ENCODE measurements at places on chromosomes 2 and 18. TPM values are rescaled to one million over a fixed set of nuclear protein-coding genes. Genes with fewer than 3 reads are reported as not detected.
A peak's percentile ranks its signal among the peaks of the same experiment; 100 is the strongest.

GRCh38 chr18:48133671-48134251 lies 203.3 kb upstream of the SMAD2 start:
- H3K27me3 ChIP-seq = peaks cover 77% of the 10 kb centered on the region
- DNase-seq = no peak
- no peaks in the 10 kb centered on the region for H3K36me3 ChIP-seq
- no peak overlapping the region for H3K4me3 ChIP-seq
- peaks cover 5% of the 10 kb centered on the region for H3K4me1 ChIP-seq

The DLX2 gene
- total RNA-seq = 22.6 TPM

DNA sequence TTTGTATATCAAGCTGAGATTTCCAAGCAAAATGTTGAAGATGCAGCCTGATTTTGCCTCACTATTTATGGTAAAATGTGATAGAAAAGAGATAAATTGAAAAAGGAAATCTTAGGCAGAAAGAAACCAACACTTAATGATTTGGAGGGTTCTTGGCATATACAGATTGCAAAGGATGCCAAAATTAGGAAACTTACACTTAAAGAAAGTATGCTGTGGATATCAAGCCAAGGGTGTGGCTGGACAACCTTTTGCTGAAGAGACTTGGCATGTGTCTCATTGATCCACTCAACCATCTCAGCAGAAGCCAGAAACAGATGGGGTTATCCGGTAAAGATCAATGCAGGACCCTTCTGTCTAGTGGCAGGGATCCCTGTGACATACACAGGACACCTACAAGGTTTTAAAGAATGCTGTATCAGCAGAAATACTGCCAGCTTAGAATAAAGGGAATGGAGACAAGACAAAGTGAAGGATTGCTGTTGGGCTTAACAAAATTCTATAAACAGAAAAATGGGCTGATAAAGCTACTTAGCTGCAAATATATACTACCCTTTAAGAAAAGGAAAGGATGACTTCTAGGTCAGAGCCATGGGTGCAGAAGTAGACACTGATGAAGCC lies 107.3 kb upstream of the CYP26B1 start:
- peaks cover 6% of the 10 kb centered on the region for H3K36me3 ChIP-seq
- no peak overlapping the region for H3K27ac ChIP-seq
- H3K4me1 ChIP-seq = no peaks in the 10 kb centered on the region

DNA sequence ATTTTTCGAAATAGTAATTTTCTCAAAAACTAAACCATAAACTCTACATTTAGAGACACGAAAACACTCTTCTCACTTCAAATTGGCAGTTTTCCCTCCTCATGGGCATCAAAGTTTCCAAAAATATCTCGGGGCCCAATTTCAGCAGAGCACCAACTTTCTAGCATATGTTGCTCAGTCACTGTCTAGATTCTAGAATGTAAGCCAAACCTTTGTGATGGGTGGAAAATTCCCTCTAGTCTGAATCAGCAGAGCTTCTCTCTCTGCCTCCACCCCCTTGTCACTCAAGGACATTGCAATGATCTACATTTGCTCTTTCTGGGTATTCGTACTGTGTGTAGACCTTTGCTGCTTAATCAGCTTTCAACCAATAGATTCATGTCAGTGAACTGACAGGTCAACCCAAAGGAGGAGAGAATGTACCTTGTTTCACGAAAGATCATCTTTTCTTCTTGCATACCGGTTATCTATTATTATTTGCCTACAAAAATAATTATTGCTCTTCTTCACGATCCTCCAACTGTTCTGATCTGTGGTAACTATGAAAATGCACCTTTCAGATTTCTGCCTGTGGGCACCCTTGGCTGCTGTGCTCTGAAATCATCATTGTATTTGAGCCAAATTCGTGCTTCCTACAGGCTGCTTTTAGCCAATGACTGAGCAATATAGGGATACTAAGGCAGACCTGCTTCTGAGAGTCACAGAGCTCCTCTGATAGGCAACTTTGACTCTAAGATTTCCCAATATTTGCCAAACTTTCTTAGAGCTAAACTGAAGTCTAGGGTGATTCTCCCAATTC lies 38.7 kb upstream of the GLS start:
- H3K4me1 ChIP-seq = peaks cover 5% of the 10 kb centered on the region
- no peaks in the 10 kb centered on the region for H3K27me3 ChIP-seq
- no peak overlapping the region for H3K27ac ChIP-seq
- DNase-seq = no peak
- H3K36me3 ChIP-seq = no peaks in the 10 kb centered on the region

DNA sequence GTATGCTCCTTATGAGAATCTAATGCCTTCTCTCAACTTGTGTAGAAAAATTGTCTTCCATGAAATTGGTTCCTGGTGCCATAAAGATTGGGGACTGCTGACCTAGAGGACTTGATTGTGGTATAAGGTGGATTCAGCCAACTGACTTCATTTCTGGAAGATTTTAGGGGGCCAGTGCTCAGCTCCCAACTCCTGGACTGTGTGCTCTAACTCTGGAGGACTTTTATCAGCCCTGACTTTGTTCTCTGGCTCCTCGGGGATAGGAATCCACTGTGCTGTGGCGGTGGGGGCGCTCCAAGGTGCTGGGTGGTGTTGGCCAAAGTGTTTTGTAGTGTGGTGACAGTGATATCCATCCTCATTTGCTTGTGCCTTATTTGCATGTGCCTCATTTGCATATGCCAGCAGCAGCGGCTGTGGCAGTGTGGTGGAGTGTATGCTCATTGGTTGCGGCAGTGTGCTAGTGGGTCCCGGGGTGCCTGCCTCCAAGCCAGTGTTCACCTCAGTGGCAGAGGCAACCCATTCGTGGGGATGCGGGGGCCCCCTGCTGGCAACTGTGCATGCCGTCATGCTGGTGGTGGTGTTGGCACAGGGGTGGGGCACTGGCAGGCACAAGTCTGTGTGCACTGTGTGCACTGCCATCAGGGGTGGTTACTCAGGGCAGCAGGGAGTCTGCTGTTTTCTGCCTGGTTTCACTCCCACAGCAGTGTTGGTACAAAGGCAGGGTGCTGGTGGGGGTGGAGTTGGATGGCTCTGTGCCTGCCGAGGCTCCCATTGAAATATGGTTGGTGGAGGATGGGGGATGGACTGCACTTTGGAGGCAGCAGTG lies 19.6 kb downstream of the EHBP1 start:
- no peak for DNase-seq
- no peak overlapping the region for H3K27ac ChIP-seq
- H3K4me1 ChIP-seq = peaks cover 4% of the 10 kb centered on the region
- H3K36me3 ChIP-seq = peaks cover 21% of the 10 kb centered on the region
- H3K4me3 ChIP-seq = no peak overlapping the region
- H3K27me3 ChIP-seq = no peaks in the 10 kb centered on the region

GRCh38 chr18:41965634-41966255 lies 10.7 kb downstream of the PIK3C3 start:
- no peaks in the 10 kb centered on the region for H3K27me3 ChIP-seq
- no peak for DNase-seq
- no peaks in the 10 kb centered on the region for H3K36me3 ChIP-seq
- no peaks in the 10 kb centered on the region for H3K4me1 ChIP-seq
- H3K4me3 ChIP-seq = no peak overlapping the region
- H3K27ac ChIP-seq = no peak overlapping the region

The GAD1 gene
- total RNA-seq = 0.39 TPM

The GPR75 gene
- total RNA-seq = 4.7 TPM

The DTNB gene
- total RNA-seq = 28.9 TPM

DNA sequence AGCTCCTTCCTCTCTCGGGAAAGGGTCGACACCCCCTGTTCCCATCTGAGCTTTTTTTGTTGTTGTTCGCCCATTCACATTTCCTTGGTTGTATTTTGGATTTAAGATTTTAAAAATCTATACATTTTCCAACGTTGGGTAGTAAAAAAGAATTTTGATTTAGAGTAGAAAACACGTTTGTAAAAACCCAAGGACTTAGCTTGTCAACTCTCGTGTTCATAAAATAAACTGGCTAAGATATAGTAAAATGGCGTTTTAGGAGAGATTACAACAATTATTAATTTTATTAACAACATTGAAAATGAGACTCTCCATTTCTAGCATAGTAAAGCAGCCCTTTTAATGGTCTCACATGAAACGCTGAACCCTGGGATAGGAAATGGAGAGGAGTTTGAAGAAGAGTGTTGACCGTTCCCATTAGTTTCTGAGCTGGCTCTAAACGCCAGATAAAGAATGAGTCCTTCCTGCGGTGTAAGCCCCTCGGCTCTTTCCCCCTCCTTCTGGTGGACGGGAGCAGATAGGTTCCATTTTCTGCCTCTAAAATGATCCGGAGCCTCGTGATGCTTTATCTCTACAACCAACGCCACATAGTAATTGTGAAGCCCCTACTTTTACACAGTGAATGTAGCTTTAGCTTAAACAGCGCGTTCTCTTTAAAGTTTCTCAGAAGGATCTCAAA lies 24.0 kb upstream of the ZNF516 start:
- no peaks in the 10 kb centered on the region for H3K27me3 ChIP-seq
- no peaks in the 10 kb centered on the region for H3K36me3 ChIP-seq
- H3K4me1 ChIP-seq = peaks cover 51% of the 10 kb centered on the region

The TDRD15 gene
- not detected for total RNA-seq

DNA sequence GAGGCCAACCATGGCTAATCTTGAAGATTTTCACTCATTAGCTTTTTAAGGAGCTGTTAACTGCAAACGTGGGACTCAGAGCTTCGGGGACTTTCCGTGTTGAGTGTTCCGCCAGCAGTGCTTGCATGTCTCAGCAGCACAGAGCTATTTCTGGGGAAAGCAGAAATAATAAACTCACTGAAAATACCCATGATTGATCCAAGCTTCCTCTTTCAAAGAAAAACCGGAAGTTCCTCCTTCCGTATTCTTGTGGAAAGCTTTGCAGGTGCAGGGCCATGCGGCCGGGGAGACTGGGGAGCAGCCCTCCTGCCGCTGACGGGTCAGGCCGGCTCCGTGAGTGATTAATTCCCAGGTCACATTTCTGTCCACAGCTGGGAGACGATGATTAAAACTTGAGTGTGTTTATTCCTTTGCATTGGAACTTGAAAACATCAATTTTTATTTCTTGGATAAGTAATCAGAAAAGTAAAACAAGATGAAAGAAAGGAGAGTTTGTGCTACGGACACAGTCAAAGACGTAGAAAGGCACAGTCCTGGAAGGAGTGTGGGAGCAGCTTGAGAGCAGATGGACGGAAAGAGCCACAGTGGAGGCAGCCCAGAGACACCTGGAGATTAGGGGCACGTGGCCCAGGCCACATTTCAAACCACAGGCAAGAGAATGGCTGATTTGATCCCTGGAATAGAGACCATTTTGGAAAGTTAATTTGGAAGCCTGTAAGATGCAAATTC lies 54.2 kb upstream of the CTDP1 start:
- H3K36me3 ChIP-seq = no peaks in the 10 kb centered on the region
- no peak overlapping the region for H3K4me3 ChIP-seq
- no peaks in the 10 kb centered on the region for H3K27me3 ChIP-seq

GRCh38 chr18:59853380-59853779 lies 46.4 kb upstream of the PMAIP1 start:
- H3K27me3 ChIP-seq = peaks cover 6% of the 10 kb centered on the region
- no peak overlapping the region for H3K4me3 ChIP-seq
- no peaks in the 10 kb centered on the region for H3K36me3 ChIP-seq
- no peak overlapping the region for H3K27ac ChIP-seq

- no peak overlapping the region for H3K27ac ChIP-seq
- H3K4me1 ChIP-seq = peaks cover 53% of the 10 kb centered on the region
- no peak for DNase-seq
- H3K36me3 ChIP-seq = no peaks in the 10 kb centered on the region
Observed at GRCh38 chr2:96409820-96410164, 74.2 kb downstream of the NCAPH start.

The FAM237A gene
- not detected for total RNA-seq

GRCh38 chr2:104620801-104621200 lies 233.1 kb upstream of the POU3F3 start:
- H3K36me3 ChIP-seq = no peaks in the 10 kb centered on the region
- H3K4me3 ChIP-seq = no peak overlapping the region
- no peak overlapping the region for H3K27ac ChIP-seq
- no peaks in the 10 kb centered on the region for H3K4me1 ChIP-seq
- no peaks in the 10 kb centered on the region for H3K27me3 ChIP-seq

The RPE gene
- total RNA-seq = 59.8 TPM

DNA sequence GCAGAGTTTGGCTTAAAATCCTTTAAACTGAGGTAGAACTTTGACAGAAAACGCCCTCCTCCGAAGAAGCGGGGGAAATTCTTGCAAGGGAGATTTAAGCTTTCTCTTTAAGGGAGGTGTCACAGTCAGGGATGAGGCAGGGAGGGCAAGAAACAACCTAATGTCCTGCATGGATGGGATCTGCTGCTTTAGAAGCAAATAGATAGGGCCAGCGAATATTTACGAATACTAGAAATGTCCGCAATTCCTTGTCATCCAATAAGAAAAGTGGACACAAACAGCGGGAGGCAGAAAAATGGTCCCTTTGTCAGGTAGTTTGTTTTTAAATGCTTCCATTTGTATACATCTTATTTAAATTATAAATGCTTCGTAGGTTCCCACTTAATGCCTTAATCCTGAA lies 12.0 kb downstream of the MEIS1 start:
- no peak for DNase-seq
- peaks cover 51% of the 10 kb centered on the region for H3K4me1 ChIP-seq
- H3K36me3 ChIP-seq = peaks cover 10% of the 10 kb centered on the region
- H3K27me3 ChIP-seq = peaks cover 57% of the 10 kb centered on the region
- H3K27ac ChIP-seq = peak overlapping the region; percentile 79

DNA sequence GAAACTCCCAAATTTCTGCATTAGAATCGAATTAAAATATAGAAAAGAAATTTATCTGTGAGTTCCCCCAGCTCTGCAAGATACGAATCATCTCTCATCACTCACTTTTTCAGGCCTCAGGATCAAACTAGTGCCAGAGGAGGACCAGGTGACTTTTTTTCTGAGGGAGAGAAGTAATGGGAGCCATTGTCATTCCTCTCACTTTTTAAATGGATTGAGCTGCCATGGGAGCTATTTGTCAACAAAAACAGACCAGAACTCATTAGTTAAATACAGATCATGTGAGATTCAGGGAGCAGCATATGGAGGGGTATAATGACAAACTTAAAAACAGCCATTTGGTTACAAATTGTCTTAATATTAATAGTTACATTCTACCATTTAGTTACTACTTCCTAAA lies 594.4 kb downstream of the DPP10 start:
- no peaks in the 10 kb centered on the region for H3K27me3 ChIP-seq
- H3K27ac ChIP-seq = no peak overlapping the region
- no peaks in the 10 kb centered on the region for H3K4me1 ChIP-seq
- no peak for DNase-seq

The MRPS5 gene
- 60.7 TPM for total RNA-seq

- H3K4me1 ChIP-seq = peaks cover 31% of the 10 kb centered on the region
- H3K27ac ChIP-seq = peak overlapping the region; percentile 27
- DNase-seq = no peak
- no peak overlapping the region for H3K4me3 ChIP-seq
- H3K36me3 ChIP-seq = no peaks in the 10 kb centered on the region
- no peaks in the 10 kb centered on the region for H3K27me3 ChIP-seq
Observed at GRCh38 chr18:51519571-51519970, 322.1 kb upstream of the MEX3C start.

The PMAIP1 gene
- 4.6 TPM for total RNA-seq

The SPC25 gene
- 39.3 TPM for total RNA-seq

DNA sequence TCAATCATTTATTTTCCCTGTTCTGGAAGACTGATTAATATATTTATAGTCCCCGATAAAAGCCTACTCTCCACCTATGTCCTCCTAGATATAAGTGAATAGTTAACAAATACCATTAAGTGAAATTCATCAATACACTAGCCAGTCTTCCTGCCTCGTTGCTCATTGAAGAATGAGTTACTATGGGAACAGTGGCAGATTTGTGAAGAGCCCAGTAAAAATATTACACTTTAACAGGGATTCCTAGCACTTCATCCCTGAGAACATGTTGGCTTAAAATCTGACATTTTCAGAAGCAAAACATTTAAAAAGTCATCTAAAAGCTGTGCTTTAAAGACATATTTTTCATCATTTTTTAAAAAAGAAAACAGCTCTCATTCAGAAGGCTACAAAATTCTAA lies 848.7 kb upstream of the NXPH2 start:
- H3K27ac ChIP-seq = no peak overlapping the region
- H3K27me3 ChIP-seq = no peaks in the 10 kb centered on the region
- no peaks in the 10 kb centered on the region for H3K4me1 ChIP-seq
- H3K36me3 ChIP-seq = no peaks in the 10 kb centered on the region
- DNase-seq = no peak

Data from neural crest cell (in vitro differentiated cells).